ENCODE measurements at places on chromosomes 5 and 9.

DNA sequence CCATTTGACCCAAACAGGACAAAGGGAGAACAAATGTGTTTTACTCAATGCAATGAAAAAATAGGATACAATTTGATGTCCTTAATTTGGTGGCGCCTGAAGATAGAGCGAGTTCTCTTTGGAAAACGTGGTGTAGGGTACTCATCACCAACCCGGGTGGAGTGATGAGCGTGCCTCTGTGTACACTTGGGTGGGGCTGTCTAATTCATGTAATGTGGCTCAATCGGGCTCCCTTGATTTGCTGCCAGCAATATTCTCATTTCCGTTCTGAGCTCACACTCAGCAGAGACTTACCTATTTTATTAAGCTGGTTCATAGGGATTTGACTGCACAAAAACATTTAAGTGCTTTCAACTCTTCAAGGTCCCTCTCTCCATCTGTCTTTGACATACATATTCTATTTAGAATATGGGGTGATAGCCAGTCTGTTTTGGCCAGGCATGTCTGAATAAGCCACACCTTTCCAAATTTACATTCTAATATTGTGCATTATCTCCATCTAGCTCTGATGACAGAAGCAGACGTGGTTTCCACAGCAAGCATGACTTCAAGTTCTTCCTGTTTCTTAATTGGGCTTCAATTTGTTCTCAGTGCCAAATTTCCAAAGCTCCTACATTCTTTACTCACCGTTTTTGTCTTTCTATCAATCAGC lies 162.5 kb downstream of the IRX2 start:
- H3K36me3 ChIP-seq = no peaks in the 10 kb centered on the region
- no peak for DNase-seq
- no peaks in the 10 kb centered on the region for H3K4me1 ChIP-seq
- H3K27ac ChIP-seq = no peak overlapping the region

DNA sequence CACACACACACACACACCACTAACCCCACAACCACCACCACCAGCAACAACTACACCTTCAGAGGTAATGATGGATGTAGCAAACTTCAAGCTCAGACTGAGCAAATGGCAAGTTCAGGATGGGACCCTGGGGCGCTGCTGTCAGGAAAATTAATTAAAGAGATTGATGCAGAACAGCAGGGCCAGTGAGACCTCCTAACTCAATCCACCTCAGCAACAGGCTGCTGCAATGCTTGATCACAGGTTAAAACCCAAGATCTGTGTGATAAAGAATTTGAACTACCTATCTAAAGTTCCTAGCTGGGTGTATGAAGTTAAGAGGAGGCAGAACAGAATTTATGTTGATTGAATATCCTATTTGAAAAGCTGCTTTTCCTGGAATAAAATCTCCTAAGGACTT lies 140.3 kb upstream of the FER start:
- no peaks in the 10 kb centered on the region for H3K27me3 ChIP-seq
- no peaks in the 10 kb centered on the region for H3K36me3 ChIP-seq
- no peak for DNase-seq
- no peaks in the 10 kb centered on the region for H3K4me1 ChIP-seq

GRCh38 chr5:160787240-160787639 lies 64.8 kb downstream of the ATP10B start:
- no peak overlapping the region for H3K4me3 ChIP-seq
- H3K36me3 ChIP-seq = no peaks in the 10 kb centered on the region
- no peaks in the 10 kb centered on the region for H3K4me1 ChIP-seq
- no peak overlapping the region for H3K27ac ChIP-seq

DNA sequence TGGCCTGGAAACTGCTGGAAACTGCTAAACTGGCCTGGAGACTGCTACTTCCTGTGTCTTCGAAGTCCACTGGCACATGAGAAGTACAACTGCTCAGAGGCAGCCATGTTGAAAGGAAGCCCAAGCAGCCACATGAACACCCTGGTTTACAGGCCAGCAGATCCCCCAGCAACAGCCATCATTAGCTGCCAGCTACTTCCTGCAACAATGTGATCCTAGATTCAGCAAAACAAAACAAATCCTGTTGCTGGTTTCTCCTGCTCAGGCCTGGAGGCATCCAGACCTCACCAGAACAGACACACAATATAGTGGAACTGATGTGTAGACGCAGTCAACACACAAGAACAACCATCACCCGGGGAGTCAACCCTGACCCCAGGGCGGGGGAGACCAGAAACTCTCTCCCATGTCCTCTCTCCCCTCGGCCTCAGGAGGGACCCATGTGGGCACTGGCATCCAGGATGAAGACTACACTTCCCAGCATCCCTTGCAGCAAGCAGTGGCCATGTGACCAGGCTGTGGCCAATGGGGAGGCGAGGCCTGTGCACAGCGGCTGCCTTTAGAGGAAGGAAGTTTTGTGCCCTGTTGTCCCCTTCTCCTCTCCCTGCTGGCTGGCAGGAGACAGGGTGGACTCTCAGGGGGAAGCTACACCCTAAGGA lies 9.2 kb upstream of the LCN15 start:
- no peak overlapping the region for H3K27ac ChIP-seq
- no peak for DNase-seq
- no peaks in the 10 kb centered on the region for H3K27me3 ChIP-seq
- H3K4me3 ChIP-seq = no peak overlapping the region

DNA sequence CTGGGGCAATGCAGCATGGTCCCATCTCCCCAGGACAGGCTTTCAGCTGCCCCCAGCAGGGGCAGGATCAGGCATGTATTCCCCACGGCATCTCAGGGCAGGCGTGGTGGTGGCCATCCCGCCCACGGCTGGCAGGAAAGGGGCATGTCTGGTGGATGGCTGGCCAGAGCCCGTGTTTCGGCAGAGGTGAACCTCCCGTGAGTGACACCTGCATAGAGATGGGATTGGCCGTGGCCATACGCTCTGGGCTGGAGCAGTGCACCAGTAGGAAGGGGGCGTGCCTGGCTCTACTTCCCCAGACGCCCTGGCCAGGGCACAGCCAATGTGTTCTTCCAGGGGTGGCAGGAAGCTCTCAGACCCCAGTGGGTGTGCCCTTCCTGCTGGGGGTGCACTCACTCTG lies 139.1 kb downstream of the ZNF354C start:
- no peaks in the 10 kb centered on the region for H3K4me1 ChIP-seq
- no peaks in the 10 kb centered on the region for H3K36me3 ChIP-seq
- H3K4me3 ChIP-seq = no peak overlapping the region

- H3K36me3 ChIP-seq = no peaks in the 10 kb centered on the region
- no peak overlapping the region for H3K4me3 ChIP-seq
- DNase-seq = no peak
- peaks cover 26% of the 10 kb centered on the region for H3K4me1 ChIP-seq
These were observed 108.8 kb upstream of the LRRTM2 start for GRCh38 chr5:138983984-138984383.

Data from naive thymus-derived CD4-positive, alpha-beta T cell (primary cell).